Osteoblast (primary cell): ENCODE measurements at places on chromosomes 2 and 18.

GRCh38 chr2:17879137-17879912 is 858 bp downstream of the KCNS3 start:
- DNase-seq, result peak; percentile 96

GRCh38 chr2:207674826-207675225 is 36.6 kb upstream of the CCNYL1 start:
- no peak for DNase-seq

GRCh38 chr2:66364495-66365333 is 70.2 kb upstream of the MEIS1 start:
- DNase-seq, result no peak

- DNase-seq, result no peak
These were observed 258.8 kb downstream of the GBX2 start for GRCh38 chr2:235909358-235909757.

DNA sequence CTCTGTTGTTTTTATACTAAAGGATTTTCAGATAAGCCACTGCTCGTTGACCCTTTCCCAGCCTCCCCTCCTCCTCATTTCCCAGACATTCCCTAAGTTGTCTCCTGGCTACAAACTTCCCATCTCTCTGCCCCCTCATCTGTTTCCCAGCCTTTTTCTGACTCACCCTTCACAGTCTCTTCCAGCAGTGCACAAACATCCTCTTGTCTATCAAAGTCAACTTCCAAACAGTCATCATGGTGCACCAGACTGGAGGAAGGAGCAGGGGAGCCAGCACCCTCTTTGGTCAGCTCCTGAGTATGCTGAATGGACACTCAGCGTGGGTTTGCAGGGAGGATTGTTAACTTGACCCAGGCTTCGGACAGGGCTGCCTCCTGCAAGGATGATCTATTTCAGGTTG is 26.6 kb upstream of the SPRED2 start:
- DNase-seq, result peak; percentile 70

DNA sequence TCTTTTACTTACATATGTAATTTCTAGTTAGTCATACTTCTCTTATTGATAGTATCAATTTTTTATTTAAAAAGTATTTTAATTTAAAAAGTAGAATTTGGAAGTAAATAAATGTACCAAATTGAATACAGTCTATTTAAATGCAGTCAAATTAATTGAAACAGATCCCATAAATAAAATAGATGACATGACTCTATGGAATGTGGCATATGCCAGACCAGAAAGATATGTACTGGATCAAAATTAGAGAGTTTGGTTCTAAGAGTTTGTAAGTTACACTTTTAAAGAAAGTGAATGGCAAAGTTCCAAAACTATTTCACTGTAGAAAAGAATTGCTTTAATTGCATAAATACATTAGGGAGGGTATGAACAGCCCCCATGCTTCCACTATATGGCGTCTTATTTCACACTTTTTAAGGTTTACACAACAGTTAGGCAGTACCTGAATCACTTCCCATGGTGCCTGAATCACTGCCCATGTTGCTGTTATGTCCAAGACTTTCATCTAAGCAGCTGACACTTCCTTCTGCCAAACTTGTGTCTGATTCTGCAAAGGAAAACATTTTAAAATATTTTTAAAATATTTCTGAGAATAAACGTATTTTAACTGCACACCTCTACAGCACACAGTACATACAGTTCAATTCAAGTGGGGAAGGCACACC is 25.2 kb downstream of the IFIH1 start:
- peak; percentile 49 for DNase-seq

- no peak for DNase-seq
These were observed 608.8 kb downstream of the ADCYAP1 start for GRCh38 chr18:1513519-1513918.

- DNase-seq, result no peak
These were observed 32.7 kb downstream of the SPIRE1 start for GRCh38 chr18:12625241-12625640.

- no peak for DNase-seq
These were observed 2.9 kb upstream of the SNRNP200 start for GRCh38 chr2:96308248-96308647.
